ENCODE measurements at places on chromosomes 11 and 22. TPM values are rescaled to one million over a fixed set of nuclear protein-coding genes. Genes with fewer than 3 reads are reported as not detected.

OR8A1 gene
- total RNA-seq, result not detected

PRR5L gene
- total RNA-seq, result 57.0 TPM

MAPK11 gene
- total RNA-seq, result 6.8 TPM

KRTAP5-11 gene
- not detected for total RNA-seq
